ENCODE measurements at places on chromosomes 7 and 10.

DNA sequence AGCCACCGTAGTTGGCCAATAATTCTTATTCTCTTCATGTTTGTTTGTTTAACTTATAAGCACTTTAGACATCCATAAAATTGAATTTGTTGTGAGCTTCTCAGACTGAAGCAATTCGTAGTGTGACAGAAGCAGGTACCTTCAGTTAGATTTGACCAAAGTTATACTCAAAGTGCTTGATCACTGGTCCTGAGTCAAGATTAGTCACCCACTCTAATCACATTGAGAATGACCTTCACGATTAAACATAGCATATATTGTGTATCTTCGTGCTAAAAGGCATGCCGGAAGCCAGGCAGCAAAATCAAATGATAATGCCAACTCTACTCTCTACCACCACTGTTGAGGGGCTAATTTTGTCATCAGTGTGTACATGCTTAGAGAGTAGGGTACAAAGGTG, 763.7 kb upstream of the MBL2 start:
- no peak for DNase-seq

GRCh38 chr10:17784688-17785087, 24.5 kb upstream of the MRC1 start:
- peak; percentile 74 for DNase-seq

- no peak for DNase-seq
Observed at GRCh38 chr10:5092375-5092774, 1.8 kb upstream of the AKR1C3 start.

DNA sequence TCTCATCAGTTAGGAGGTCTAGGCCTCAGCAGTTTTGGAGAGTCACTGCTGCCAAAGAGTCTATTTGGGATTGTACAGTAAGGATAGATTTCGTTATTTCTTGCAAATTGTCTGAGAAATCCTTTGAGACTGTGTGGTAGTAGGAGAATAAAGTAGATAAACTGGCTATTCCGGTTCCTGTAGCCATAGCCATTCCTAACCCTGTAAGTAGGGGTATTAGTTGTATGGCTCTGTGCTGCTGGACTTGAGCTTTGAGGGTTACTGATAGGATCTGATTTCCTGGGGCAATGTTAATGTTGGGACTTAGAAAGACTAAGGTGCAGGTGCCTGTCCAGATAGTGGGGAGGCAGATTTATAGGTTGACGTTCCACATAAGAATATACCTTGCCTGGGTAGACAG, 36.1 kb upstream of the ZNF138 start:
- no peak for DNase-seq

DNA sequence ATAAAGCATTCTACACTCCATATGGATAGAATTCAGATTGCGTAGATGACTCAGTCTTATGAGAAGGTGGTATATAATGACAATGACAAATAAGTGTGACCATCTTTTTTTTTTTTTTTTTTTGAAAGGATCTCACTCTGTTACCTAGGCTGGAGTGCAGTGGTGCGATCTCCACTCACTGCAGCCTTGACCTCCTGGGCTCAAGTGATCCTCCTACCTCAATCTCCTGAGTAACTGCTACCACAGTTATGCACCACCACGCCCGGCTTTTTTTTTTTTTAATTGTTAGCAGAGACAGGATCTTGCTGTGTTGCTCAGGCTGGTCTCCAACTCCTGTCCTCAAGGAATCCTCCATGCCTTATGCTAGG, 43.2 kb upstream of the NRP1 start:
- no peak for DNase-seq

- DNase-seq = no peak
Observed at GRCh38 chr7:150842018-150842417, 10.3 kb upstream of the AOC1 start.

DNA sequence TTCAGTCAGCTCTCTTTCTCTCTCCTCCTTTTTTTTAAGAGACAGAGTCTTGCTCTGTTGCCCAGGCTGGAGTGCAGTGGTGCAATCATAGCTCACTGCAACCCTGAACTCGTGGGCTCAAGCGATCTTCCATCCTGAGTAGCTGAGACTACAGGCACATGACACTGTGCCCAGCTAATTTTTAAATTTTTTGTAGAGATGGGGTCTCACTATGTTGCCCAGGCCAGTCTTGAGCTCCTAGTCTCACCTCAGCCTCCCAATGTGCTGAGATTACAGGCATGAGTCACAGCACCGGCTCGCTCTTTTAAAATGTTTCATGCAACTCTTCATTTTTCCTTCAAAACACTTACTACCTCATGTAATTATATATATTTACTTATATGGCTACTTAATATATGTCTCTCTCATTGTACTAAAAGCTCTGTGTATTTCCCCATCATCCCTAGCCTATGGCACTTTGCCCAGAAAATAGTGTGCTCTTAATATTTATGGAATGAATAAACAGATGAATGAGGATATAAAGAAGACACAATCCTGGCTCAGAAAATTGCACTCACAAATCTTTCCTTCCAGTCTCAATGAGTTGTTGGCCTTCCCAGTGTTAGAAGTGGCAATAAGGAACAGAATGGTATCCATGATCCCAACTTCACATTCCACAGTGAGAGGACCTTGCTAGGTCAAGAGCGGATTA, 33.9 kb downstream of the EBLN1 start:
- no peak for DNase-seq

DNA sequence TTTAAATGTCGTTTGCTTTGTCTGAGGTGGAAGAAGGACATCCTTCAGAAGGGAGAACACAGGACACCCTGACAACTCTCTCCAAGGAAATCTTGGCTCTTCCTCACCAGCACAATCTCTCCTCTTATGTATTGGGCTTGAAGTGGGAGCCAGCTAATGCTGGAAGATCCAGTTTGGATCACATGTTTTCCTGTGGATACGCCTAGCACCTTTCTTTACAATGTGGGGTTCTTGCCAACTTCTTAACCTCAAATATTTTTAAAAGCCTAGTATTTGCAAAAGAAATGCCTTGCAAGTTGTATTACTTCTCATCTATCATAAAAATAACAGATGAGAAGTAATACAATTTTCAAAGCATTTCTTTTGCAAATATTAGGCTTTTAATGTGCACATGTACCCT, 76.4 kb downstream of the FRMD4A start:
- DNase-seq = no peak

GRCh38 chr7:128880791-128881457, 18.3 kb downstream of the ATP6V1F start:
- DNase-seq = no peak

GRCh38 chr7:99363286-99363685, 11.2 kb upstream of the ARPC1B start:
- no peak for DNase-seq

GRCh38 chr7:29457565-29458011, 106.0 kb upstream of the PRR15 start:
- no peak for DNase-seq

GRCh38 chr10:116444527-116445142, 17.0 kb downstream of the PNLIPRP3 start:
- DNase-seq = peak; percentile 50

DNA sequence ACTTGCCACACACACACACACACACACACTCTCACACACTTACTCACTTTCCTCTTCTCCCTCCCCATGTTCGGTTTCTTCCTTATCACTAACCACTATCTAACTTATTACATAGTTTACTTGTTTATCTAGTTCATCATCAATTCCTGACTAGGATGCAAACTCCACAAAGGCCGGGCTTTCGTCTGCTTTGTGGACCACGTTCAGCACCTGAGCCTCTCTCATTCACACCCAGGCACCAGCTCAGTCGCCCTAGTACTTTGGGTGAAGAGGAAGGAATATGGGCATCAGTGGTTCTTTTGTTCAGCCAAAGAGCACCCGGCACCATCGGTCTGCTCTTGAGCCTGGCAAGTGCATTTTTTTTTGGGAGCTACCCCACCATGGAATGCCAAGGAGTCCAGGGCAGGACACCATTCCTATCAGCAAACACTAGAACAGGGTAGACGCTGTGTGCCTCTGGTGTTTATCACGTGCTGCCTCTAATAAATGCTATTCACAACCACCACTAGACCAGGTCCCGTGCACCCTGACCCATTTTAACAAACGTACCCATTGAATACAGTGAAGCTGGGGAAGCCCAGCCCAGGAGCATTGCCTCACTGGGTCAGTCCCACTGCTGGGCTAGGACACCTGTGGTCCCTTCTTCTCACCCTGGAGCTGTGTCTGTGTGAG, 2.2 kb downstream of the C10orf67 start:
- no peak for DNase-seq

DNA sequence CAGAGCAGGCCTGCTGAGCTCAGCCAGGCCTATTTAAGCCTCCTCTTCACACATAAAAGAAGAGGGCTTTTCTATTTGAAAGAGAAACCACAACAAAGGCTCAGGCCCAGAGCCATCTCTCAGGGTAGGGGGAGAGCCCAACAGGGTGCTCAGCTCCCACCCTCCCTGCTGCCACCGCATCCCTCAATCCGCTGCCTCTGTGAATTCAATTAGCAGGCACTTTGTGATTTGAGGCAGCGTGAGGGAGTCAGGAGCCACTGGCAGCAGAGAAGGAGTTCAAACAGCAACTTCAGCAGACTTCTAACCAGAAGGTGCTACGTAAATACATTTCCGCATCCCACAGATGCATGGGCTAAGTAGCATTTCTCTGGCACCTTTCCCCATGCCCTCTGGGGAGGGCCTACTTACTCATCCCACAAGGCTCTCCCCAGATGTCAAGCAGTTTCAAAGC, 45.2 kb downstream of the LRRC20 start:
- DNase-seq = no peak

DNA sequence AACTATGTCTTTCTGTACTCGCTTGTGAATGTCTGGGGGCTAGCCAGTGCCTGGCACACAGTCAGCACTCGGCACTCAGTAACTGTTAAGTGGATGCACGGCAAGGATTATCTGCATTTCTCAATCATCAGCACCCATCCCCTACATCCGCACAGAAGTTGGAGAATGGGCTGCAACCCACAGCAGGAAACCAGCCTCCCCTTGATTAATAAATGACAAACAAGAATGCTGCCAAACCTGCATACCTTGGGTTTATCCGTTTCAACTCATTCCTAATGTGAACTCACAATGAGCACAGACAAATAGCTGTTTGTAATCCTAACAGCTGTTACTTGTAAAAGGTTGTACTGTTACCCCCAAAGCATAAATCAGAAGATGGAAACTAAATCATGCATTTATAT, 28.9 kb downstream of the PPP1R3C start:
- DNase-seq = no peak

DNA sequence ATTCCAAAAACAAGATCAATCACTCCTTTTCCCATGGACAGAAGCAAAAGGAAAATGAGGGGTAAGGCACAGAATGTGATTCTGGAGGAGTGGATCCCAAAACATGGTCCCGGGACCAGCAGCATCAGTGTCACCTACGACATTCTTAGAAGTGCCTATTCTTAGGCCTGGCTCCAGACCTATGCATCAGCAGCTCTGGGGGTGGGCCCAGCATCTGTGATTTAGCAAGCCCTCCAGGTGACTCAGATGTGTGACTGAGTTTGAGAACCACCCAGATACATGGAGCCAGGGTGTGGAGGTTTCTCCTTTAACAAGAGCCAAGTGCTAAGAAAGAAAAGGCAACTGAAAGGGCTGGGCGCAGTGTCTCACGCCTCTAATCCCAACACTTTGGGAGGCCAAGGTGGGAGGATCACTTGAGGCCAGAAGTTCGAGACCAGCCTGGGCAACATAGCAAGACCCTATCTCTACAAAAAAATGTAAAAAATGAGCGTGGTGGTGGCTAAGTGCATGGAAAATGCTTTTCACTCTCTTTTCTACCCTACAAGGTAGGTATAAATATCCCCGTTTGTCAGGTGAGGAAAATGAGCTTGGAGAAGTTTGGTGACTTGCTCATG, 17.1 kb upstream of the ARPC1A start:
- DNase-seq = no peak

DNA sequence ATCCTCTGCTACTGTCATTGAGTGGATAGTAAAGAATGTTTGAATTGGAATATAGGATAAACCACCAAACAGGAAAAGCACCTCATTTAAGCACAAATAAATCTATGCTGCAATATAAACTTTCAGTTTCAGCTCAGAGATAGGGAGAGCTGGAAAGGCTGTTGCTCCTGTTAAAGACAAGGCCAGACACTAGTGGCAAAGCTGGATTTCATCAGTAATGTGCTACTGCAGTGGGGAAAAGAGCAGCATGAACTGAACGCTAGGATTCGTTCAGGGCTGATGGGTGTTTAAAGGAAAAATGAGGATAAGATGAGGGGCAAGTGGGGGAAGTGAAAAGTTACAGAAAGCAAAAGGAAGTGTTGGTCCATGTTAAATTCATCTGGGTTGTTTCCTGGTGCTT, 775.4 kb upstream of the COBL start:
- DNase-seq = no peak

DNA sequence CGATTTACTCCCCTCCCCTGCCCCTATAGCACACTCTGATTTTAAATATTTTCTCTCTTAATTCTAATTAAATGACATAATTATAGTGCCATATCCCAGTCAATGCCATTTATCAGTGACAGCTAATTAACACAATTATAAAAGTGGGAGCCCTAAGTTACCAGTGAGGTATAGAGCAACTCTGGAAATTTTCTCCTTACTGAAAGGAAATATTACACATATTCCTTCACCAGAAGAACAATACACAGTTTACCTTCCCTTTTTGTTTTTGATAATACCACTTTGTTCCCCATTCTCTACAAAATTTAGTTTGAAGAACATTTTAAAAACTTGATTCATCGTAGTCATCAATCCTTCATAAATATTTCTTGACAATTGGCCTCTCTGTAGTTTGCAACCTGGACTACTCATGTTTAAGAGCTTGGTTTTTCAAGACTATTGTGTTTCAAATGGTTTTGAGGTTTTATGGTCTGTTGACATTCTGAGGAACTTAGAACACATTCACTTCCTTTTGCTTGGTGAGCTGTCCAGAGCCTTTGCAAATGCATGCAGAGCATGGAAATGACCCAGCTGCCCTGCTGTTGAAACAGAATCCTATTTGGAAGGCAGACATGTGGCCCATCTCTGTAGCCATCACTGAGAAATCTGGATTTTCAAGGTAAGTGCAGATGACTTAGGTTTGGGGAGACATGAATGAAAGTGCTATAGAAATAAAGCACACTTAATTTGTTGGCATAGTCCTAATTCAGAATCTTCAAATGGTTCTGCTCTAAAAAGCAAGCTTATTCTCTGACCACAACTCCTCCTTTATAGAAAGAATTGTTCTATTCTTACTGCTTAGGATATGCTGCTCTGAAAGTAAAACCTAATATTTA, at the start of gene GPR141:
Gene GPR141, plus strand, starts transcription at position 521 of the 875 bp plus-strand sequence. CDS start 56,628 bp downstream, outside the sequence.
- DNase-seq = peak; percentile 91

Data from inflammatory macrophage (primary cell).